ENCODE measurements at places on chromosomes 1 and 21.
A peak's percentile ranks its signal among the peaks of the same experiment; 100 is the strongest.

GRCh38 chr1:245356891-245357585, 202.3 kb downstream of the KIF26B start:
- no peak for DNase-seq

GRCh38 chr1:238141353-238141752, 250.6 kb upstream of the ZP4 start:
- DNase-seq, result no peak

GRCh38 chr1:38923607-38924006, 18.0 kb downstream of the RHBDL2 start:
- DNase-seq, result no peak

- DNase-seq, result no peak
These were observed 48.0 kb upstream of the SLC19A1 start for GRCh38 chr21:45590246-45590725.

DNA sequence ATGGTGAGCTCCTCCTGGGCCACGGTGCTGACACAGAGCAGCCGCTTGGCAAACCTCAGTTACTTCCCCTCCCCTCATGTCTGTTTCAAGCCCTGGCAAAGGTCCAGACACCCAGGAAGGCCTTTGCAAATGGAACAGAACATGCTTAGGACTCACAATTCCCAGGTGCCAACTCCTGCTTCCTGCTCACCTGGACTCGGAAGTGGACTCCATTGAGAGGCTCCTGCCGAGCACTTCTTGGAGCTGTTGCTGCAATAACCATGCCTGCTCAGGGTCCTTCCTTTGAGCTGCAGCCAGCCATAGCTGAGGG, 10.7 kb downstream of the DCST2 start:
- DNase-seq, result no peak

GRCh38 chr1:13228343-13228781, 2.4 kb upstream of the PRAMEF18 start:
- DNase-seq, result no peak

GRCh38 chr1:10888291-10888690, 91.8 kb upstream of the CASZ1 start:
- no peak for DNase-seq

DNA sequence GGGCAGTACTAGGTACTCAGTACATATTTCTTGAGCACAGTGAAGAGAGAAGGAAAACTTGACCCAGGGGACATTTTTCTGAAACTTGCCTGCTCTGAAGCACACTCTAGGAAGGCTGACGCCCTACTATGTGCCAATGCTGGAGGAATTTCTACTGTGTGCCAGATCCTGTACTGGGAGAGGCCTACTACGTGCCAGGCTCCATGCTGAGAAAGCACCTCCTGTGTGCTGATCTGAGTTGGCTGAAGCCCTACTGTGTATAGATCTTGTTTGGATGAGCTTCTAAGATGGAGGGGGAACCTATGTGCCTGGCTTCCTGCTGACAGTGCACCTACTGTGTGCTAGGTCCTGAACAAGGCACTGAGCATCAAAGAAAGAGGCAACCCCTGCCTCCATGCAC, 86.2 kb downstream of the GRIK3 start:
- DNase-seq, result no peak

DNA sequence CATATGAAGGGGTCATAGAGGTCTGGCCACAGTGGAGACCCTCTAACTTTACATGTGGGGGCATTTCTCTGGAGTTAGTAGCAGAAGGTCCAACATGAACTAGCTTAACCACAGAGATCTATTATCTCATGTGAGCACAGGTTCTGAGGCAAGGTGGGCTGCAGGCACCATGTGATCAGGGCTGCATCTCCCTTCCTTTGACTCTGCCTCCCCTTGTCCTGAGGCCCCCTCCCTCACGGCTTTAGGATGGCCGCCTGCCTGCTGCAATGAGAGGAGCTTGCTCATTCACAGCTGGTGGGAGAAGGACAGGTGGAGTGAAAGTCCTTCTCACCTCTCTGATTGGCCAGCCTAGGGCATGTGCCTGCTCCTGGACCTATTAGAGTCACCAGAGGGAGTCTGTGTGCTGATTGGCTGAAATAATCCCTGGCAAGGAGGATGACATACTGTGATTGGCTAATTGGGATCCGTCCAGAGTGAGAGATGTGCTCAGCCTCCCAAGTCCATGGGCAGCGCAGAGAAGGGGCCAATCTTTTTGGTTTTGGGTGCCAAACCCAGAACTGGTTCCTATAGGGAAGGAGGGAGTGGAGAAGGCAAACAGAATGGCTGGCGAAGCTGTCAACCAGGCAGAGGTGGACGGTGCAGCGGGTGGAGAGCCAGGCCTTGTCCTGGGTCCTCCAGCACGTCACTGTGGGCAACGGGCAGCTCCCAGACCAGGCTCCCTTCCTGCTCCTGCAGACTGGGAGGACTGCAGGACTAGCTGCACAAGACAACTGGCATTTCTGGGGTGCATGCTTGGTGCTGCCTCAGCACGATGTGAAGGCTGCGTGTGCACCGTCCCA, 39.4 kb upstream of the C1orf174 start:
- no peak for DNase-seq

- DNase-seq, result no peak
These were observed 12.2 kb upstream of the PPIH start for GRCh38 chr1:42646056-42646455.

DNA sequence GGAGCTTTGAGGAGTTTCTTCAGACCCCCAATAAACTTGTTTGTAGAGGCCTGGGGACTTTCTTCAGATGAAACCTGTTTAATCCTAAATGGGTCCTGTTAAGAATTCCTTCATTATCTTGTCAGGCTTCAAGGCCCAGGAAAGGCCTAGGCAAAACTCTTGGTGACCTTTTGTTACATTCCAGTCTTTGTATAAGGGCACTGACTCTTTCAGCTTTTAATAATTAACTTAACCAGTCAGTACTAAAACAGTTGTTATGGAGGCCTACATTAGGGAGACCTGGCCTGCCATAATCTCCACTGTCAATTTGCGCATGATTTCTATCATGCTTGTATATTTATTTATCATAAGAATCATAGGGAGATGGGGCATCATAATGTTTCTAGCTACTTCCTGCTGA, 110.2 kb downstream of the FCRL5 start:
- DNase-seq, result no peak

DNA sequence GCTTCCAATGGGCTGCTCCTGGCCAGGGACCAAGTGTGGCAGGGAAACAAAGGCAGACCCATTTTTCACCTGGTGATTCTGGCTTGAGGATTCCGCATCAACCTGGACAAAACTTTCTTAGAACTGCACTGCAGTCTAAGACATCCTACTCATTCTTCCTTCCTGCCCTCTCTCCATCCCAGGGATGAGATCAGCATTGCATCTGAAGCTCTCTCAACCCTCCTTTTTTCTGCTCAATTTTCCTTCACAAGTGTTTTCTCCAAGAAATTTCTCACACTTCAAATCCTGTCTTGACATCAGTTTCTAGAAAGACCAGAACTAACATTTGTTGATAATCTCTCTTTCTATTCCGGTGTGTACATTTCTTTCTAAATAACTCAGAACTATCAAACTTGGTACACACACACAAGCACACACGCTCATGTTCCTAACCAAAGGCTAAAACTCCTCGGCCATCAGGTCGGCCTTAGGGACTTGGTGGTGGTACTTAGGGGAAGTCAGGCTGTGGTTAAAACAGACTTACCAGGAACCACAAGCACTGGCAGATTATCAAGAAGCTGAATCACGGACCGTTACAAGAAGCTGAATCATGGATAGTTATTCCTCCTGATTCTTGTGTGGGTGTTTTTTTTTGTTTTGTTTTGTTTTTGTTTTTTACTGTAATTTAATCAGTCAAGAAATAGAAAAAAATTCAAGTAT, 21.0 kb upstream of the CXADR start:
- no peak for DNase-seq

GRCh38 chr1:228979774-228980173, 244.5 kb downstream of the RHOU start:
- no peak for DNase-seq

DNA sequence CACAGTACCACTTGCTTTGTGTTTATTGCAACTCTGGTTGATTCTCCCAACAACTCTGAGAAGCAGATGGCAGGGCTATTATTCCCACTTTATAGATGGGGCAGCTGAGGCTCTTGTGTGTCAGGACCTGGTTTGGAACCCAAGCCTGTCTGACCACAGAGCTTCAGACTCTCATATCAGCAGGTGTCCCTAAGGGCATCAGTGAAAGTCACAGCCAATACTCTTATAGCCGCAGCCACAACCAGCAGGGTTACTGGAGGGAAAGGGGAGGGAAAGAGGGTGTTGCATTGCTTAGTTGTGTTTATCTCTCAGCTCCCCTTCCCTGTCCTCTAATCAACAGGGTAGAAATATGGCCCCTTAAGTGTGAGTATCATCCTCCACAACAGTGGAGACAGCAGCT, 304.0 kb downstream of the RRAGC start:
- no peak for DNase-seq

DNA sequence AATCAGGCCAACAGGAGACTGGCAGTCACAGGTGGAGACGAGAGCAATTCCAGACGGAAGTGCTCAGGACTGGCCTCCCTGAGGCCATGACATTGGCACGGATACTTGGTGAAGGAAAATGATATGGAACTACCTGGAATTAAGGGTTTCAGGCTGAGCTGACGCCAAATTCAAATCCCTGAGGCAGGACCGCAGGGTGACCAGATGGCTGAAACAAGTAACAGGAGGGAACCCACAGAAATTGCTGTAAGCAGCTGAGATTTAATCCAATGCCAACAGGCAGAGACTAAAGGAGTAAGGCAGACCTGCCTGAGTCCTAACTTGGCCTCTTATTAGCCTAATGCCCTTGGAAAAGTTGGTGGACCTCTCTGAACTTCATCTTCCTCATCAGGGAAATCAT, 76.2 kb downstream of the ERG start:
- DNase-seq, result peak; percentile 37

- DNase-seq, result no peak
These were observed 105.6 kb upstream of the TMPRSS2 start for GRCh38 chr21:41613533-41613909.

GRCh38 chr1:151852733-151853132, 779 bp downstream of the THEM5 start:
- DNase-seq, result peak; percentile 11

DNA sequence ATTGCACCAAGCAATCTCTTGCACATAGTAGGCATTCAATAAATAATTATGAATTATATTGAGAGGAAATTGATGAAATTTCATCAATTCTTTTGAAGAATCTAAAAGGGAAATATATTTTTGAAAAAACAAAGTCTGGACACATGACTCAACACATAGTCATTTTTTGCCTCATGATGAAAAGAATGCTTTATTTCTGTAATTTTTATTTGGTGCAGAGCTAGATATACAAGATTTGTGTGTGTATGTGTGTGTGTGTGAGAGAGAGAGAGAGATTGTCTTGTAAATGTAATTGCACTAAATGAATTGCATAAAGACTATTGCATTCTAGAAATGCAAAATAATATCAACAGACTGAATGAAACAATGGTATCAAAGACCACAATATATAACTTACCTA, 206.2 kb upstream of the C1orf87 start:
- no peak for DNase-seq

GRCh38 chr21:39867198-39867650, at the start of gene PCP4:
PCP4 (plus strand) TSS chr21:39867438; CDS start chr21:39867502, 64 bp downstream.
- peak; percentile 41 for DNase-seq

DNA sequence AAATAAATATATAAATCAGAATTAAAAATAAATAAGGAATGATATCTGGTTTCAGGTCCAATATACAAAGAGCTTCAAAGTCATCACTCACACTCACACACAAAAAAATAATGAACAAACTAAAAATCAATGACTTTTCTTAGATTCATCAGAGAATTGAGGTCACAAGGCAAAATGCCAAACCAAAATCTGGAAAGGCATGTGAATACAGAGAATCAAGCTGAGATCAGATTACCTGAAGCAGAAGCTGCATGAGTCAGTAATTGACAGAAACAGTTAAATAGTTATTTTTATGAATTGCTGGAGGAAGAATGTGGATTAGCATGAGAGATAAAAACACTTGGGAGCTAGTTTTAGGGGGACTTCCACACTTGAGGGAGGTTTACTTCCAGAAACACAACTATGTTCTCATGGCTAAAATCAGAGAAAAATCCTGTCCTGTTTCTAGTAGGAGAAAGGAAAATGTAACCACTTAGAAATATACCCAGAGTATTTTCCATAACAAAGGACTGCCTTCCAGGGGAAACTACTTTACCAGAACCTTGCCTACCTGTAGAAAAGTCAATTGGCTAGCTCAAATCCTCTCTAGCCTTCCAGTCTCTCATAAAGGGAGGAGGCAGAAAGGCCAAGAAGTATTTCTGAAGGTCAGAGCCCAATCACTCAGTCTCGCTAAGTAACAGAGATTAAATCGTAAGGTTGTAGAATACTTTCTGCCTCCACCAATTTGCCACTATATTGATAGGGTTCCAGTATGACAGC, 536.6 kb upstream of the NR5A2 start:
- DNase-seq, result no peak

- no peak for DNase-seq
These were observed 32.6 kb downstream of the B3GALT5 start for GRCh38 chr21:39645331-39645730.
